Putamen (tissue), 1 donor: ENCODE measurements at places on chromosomes 2 and 18.

DNA sequence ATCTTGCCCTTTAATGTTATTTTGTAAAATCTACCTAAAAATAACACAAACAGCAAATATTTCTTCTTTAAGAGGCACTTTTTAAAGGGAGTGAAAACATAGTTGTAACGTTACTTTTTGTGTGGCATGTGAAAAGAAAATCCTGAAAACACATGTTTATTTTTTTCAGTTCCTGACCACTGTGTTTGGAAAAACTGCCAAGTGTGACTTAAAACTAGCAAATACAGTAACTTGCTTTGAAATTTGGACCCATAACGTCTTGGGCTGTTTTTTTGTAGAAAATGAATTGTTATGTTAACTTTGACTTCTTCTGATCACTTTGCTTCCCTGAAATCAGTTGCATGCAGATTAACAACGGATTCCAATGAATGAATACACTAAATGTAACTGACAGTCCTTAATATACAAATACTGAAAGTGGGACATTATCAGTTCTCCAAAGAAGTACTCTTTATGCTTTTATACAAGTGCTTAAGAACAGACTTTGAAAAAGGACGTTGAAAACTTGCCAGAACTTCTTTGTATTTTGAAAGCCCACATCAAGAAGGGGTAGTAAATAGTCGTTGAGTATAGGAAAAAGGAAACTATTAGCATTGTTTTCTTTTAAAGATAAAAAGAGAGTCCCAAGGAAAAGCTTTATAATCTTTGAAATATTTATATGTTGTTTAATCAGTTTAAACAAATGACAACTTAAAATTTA, 96.1 kb upstream of the ZEB2 start:
- no peak for DNase-seq

DNA sequence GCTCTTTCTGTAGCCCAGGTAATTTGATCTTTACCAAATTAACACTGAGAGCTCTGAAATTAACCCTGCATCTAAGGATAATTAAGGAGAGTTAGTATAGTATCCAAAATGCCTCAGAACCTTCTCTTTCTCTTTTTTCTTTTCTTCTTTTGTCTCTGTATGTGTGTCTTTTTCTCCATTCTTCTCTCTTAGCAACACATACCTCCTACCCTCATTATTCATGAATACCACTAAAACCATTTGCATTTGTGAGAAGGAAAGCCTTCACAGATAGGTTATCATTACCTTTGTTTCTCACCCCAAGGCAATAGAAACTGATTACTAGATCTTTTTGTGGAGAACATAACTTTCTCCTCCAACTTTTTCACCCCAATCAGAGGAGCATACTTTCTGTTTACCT, 376.5 kb upstream of the NXPH2 start:
- no peak for DNase-seq

DNA sequence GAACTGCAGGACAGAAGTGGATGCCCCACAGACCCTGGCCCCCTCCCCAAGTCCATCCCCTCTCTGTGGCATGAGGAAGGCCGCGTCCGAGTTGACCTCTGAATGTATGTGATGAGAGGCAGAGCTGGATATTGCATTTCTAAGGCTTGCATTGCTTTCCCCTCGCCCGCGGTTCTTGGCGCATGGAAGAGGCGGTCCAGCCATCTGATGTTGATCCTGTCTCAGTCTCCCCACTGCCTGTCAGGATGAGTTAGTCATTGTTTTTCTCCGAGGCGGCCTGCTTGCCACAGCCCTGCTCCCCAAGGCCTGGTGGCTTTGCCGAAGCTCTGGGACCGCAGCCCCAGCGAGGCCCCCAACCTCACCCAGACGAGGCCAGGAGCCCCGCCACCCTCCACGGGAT, 88.6 kb downstream of the SMAD7 start:
- DNase-seq, result no peak

DNA sequence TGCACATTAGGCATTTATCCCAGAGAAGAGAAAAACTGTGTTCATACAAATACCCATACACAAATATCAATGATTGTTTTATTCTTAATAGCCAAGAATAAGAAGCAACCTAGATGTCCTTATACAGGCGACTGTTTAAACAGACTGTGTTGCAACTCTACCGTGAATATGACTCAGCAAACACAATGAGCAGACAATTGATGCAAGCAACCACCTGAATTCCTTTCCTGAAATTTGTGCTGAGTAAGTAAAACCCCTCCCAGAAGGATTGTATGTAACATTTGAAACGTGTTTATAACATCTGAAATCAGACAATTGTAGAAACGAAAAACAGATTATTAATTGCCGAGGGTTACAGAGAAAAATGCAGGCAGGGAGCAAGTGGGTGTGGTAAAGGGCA, 621.9 kb upstream of the SOX11 start:
- DNase-seq, result no peak

GRCh38 chr18:47316924-47317323, 65.5 kb upstream of the SKOR2 start:
- no peak for DNase-seq

GRCh38 chr2:88590998-88591613, 36.2 kb downstream of the EIF2AK3 start:
- peak; percentile 36 for DNase-seq

- no peak for DNase-seq
These were observed 118.4 kb upstream of the NOSTRIN start for GRCh38 chr2:168683996-168684395.

GRCh38 chr2:75788154-75788553, 77.4 kb upstream of the GCFC2 start:
- no peak for DNase-seq

DNA sequence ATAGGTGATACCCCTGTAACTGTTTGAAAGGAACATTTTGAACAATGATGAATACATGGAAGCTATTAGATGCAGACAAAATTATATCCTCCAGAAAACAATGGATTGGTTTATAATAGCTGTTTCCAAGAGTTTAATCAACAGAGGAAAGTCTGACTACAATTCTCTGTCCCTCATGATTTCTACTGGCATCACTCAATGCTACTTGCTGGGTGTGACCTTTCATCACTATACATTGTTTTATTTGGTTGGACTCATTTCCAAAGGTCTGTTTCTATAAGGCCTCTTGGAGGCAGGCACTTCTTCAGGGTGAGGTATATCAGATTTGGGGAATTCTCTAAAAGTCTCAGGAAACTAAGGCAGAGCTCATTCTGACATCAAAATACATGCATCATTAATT, 636.1 kb upstream of the SLC8A1 start:
- no peak for DNase-seq

GRCh38 chr2:202022755-202023154, 10.9 kb upstream of the FZD7 start:
- no peak for DNase-seq

GRCh38 chr2:133802409-133803039, 234.3 kb upstream of the NCKAP5 start:
- no peak for DNase-seq

DNA sequence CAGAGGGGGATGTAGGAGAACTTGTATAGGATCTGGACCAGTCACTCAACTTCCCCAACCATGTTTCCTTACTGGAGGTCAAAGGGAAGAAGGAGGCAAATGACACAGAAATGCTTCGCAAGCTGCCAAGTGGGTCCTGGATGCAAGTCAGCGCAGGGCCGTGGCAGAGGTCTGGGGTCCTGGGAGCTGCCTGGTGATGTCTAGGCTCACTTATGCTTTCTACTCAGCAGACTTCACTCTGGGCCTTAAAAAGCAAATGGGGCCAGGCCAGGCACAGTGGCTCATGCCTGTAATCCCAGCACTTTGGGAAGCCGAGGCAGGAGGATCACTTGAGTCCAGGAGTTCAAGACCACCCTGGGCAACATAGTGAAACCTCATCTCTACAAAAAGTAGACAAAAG, 19.9 kb downstream of the HS1BP3 start:
- DNase-seq, result no peak

- DNase-seq, result no peak
These were observed 310.0 kb upstream of the UBE2E3 start for GRCh38 chr2:180670302-180671003.

- no peak for DNase-seq
These were observed 3.9 kb upstream of the KLHL29 start for GRCh38 chr2:23381084-23381483.

DNA sequence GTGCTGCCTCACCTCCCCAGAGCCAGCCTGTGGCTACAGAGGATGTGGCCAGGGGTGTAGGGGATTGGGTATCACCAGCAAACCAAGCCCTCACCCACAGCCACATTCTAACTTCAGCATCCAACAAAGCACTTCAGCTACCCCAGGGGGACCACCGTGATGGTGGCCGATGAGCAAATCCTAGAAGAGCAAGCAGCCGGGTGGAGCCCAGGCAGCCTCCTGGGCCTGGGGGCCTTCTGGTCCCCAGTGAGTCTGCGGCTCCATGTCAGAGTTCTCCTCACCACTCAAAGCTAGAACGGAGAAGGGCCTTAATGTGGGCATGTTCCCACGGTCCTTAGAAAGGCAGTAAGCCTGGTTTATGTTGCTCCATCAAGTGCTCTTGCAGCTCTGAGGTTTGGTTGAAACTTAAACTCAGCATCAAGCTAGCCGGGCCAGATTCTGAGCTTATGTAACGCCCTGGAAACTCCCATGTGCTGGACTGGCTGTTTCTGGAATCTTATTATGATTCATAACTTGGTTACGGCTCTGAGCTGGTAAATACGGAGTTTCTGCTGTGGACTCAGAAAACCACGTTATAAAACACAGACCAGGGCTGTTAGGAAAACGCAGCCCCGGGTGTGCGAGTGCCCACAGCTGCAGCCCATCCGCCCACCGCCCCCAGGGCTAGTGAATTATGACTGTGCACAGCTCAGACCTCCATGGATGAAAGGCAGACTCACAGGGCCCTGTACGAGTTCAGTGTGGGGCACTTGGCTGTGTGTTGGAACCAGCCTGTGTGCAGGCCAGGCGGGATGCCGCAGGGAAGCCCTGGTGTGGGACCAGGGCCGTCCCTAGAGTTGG, 99.8 kb downstream of the SEPTIN10 start:
- no peak for DNase-seq

GRCh38 chr2:71858071-71858470, 289.6 kb downstream of the CYP26B1 start:
- DNase-seq, result no peak

GRCh38 chr2:178628605-178629004, 148.3 kb downstream of the PLEKHA3 start:
- DNase-seq, result no peak

- no peak for DNase-seq
These were observed 58.5 kb downstream of the ADCY3 start for GRCh38 chr2:24861500-24861899.

GRCh38 chr2:211026109-211026508, 469.7 kb downstream of the CPS1 start:
- no peak for DNase-seq
